ENCODE measurements at places on chromosomes 11 and 22. TPM values are rescaled to one million over a fixed set of nuclear protein-coding genes. Genes with fewer than 3 reads are reported as not detected.

Gene ALKBH8
- 8.9 TPM for total RNA-seq

Gene E2F8
- not detected for total RNA-seq

Gene OR10G7
- total RNA-seq: not detected

Gene GLB1L3
- total RNA-seq: 2.2 TPM

Gene P2RY2
- 0.55 TPM for total RNA-seq

Gene TPBGL
- 0.42 TPM for total RNA-seq

Gene NEFH
- 0.15 TPM for total RNA-seq

Gene OR51B2
- not detected for total RNA-seq

Gene TCN1
- not detected for total RNA-seq

Gene CNGA4
- 0.23 TPM for total RNA-seq

- H3K27me3 ChIP-seq: no peaks in the 10 kb centered on the region
- H3K36me3 ChIP-seq: peaks cover 8% of the 10 kb centered on the region
- no peak for DNase-seq
Measured at GRCh38 chr11:7609015-7609414, 64.3 kb downstream of the CYB5R2 start.

- H3K27ac ChIP-seq: no peak overlapping the region
- no peak overlapping the region for H3K4me3 ChIP-seq
- DNase-seq: no peak
- no peaks in the 10 kb centered on the region for H3K4me1 ChIP-seq
- peaks cover 2% of the 10 kb centered on the region for H3K36me3 ChIP-seq
Measured at GRCh38 chr11:75072582-75072981, 24.1 kb downstream of the OR2AT4 start.

DNA sequence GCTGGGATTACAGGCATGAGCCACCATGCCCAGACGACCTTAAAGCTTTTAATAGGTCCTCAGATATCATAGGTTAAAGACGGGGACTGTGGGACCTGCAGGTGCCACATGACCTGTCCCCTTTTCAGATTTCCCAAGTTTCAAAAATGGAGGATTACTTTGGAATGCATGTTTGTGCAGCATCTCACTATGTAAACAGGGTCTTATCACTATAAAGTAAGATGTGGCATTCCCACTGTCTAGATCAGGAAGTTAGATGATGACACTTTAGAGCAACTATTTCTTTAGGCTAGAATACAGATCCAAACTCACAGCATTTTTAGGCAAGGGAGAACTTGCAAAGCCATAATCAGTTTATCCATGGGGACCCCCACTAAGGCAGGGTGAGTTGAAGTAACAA, 92.8 kb downstream of the USP35 start:
- DNase-seq: no peak
- no peak overlapping the region for H3K4me3 ChIP-seq
- no peak overlapping the region for H3K27ac ChIP-seq

- no peaks in the 10 kb centered on the region for H3K27me3 ChIP-seq
- peaks cover 12% of the 10 kb centered on the region for H3K36me3 ChIP-seq
- H3K4me1 ChIP-seq: no peaks in the 10 kb centered on the region
- DNase-seq: no peak
- no peak overlapping the region for H3K4me3 ChIP-seq
Measured at GRCh38 chr11:4140067-4140636, 45.6 kb downstream of the RRM1 start.

DNA sequence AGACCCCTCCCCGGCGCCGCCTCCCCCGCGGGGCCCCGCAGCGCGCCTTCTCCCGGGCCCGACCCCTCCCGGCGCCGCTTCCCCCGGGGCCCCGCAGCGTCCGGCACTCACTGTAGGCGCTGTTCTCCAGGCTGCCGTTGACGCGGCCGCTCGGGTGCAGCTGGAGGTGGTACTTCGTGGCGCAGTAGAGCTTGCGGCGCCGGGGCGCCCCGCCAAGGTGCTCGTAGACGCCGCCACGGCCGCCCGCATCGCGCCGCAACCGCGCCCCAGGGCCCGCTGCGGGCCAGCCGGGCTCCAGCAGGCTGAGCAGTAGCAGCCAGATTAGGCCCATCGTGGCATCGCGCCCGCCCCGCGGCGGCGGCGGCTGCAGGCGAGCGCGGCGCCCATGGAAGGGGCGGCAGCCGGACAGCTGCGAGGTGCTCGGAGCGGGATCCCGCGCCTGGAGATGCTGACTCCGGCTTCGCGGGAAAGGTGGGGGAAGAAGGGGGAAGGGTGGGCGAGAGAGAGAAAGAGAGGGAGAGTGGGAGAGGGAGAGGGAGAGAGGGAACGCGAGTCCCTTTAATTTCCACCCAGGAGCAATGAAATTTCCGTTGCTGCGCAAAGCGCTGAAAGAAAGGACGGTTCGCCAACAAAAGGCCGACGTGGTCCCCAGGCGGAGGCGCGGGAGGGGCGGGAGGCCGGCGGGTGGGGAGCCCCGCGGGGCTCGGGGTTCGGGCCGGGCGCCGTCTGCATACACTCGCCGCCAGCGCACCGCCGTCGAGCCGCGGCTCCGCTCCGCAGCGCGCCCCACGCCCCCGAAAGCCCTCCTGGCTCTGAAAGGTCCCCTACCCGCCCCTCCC, at the start of gene FGF3:
Gene FGF3, minus strand, starts transcription at position 814 of the 839 bp plus-strand sequence. Its CDS starts 483 bp downstream, at position 331.
- H3K4me1 ChIP-seq: peaks cover 7% of the 10 kb centered on the region
- no peak within 1 kb of the TSS for H3K27ac ChIP-seq
- H3K4me3 ChIP-seq: no peak within 1 kb of the TSS
- H3K27me3 ChIP-seq: peaks cover 56% of the 10 kb centered on the region
- DNase-seq: no peak

GRCh38 chr11:46874586-46874985, 28.5 kb upstream of the CKAP5 start:
- DNase-seq: no peak
- H3K4me3 ChIP-seq: no peak overlapping the region
- H3K27ac ChIP-seq: no peak overlapping the region
- peaks cover 28% of the 10 kb centered on the region for H3K27me3 ChIP-seq
- no peaks in the 10 kb centered on the region for H3K4me1 ChIP-seq

DNA sequence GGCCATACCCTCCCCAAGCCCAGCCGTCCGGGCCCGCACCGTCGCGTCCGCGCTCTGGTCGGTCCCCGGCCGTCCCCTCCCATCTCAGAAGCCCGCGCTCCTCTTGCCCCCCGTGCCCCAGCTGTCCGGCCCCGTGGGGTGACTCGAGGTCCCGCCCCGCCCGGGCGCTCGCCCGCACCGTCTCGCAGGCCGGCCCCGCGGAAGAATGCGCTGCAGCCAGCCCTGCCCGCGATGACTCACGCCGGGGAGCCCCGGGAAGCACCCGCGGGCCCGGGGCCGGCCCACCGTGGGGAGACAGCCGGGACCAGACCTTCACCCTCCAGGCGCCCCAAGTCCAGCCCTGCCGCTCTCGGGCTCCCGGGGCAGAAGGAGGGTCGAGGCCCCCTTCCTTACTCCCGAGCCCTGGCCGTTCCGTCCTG, 320 bp upstream of the PHLDA2 start:
- no peaks in the 10 kb centered on the region for H3K36me3 ChIP-seq
- peak overlapping the region; percentile 90 for H3K4me3 ChIP-seq
- peak; percentile 24 for DNase-seq
- H3K27ac ChIP-seq: peak overlapping the region; percentile 86

DNA sequence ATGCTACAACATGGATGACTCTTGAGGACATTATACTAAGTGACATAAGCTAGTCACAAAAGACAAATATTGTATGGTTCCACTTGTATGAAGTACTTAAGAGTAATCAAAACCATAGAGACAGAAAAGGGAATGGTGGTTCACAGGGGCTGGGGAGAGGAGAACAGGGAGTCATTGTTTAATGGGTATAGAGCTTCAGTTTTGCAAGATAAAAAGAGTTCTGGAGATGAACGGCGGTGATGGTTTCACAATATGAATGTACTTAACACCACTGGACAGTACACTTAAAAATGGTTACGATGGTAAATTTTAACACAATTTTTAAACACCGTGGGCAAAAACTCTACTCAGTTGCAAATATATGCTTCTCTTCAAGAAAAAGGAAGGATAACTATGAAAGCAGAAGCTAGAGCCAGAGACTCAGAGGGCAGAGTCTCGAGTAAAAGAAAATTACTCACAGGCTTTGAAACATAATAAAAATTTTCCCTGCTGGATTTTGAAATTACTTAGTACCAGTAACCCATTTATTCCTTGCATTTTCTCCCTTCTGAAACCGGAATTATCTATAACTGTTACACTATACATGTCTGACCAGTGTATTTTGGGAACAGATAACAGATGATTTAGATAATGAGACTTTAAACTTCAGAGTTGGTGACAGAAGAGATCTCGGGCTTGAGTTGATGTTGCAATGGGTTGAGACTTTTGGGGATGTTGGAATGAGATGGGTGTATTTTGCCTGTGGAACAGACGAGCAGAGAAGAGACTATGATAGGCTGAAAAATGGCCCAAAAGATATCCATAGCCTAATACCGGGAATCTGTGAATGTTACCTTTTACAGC, 15.0 kb downstream of the MRTFA start:
- H3K4me1 ChIP-seq: peaks cover 13% of the 10 kb centered on the region
- no peak overlapping the region for H3K4me3 ChIP-seq
- DNase-seq: no peak
- peaks cover 7% of the 10 kb centered on the region for H3K36me3 ChIP-seq
- H3K27ac ChIP-seq: no peak overlapping the region
- H3K27me3 ChIP-seq: no peaks in the 10 kb centered on the region

DNA sequence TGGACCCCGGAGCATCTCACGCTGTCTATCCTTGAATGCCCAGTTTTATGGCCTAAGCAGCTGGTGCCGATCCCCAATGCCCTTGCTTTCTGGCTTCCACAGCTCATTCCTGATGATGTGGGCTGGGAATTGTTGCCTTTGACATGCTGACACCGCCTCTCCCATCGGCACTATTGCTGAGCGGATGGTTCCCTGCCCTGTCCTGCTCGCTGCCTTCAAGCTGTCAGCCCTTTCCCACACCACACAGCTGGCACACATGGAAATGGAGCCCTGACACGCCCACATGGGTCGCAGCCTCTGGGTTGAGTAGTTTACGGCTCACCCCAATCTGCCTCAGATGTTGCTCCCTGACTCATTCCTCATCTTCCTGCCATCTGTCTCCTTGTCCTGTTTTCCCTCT, 110.2 kb upstream of the SESN3 start:
- no peak overlapping the region for H3K27ac ChIP-seq
- no peak for DNase-seq
- peaks cover 4% of the 10 kb centered on the region for H3K27me3 ChIP-seq
- no peak overlapping the region for H3K4me3 ChIP-seq

DNA sequence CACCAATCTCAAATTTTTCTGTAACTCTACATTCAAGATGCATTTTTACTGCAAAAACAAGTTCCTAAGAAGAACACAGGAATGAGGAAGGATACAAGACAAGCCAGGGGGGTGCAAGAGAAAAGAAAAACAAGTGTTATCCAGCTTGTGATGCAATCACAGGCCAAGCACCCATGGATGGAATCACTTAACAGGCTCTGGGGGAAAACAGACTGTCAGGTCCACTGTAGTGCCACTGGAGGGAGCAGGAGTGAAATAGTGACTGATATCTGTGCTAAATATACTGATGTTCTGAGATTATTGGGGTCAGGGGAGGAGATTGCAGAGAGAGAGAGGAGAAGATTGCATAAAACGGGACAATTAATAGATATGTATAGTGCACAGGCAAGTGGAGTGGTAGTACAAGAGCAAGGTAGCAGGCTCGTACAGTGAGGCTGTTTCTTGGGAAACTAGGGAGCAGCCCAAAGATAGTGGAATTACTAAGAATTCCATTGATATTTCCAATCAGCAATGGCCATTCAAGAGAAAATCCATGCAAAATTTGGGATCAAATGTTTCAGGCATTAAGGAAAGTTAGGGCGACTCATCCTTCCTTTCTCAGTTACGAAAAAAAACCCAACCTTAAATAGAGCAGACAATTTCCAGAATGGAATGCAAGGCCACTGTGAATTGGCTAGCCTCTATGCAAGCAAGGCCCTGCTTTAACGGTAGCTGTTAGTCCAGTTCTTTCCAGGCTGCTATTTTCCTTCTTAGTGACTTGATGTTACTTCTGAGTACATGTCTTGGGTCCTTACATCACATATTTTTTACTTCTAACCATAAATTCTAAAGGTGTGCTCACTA, 52.2 kb upstream of the CEP126 start:
- no peaks in the 10 kb centered on the region for H3K36me3 ChIP-seq
- no peak overlapping the region for H3K27ac ChIP-seq
- peaks cover 17% of the 10 kb centered on the region for H3K27me3 ChIP-seq
- H3K4me3 ChIP-seq: no peak overlapping the region

- no peak overlapping the region for H3K4me3 ChIP-seq
- no peaks in the 10 kb centered on the region for H3K27me3 ChIP-seq
- DNase-seq: no peak
- peaks cover 21% of the 10 kb centered on the region for H3K4me1 ChIP-seq
- peaks cover 9% of the 10 kb centered on the region for H3K36me3 ChIP-seq
Measured at GRCh38 chr22:41822317-41823057, 10.4 kb upstream of the SREBF2 start.

DNA sequence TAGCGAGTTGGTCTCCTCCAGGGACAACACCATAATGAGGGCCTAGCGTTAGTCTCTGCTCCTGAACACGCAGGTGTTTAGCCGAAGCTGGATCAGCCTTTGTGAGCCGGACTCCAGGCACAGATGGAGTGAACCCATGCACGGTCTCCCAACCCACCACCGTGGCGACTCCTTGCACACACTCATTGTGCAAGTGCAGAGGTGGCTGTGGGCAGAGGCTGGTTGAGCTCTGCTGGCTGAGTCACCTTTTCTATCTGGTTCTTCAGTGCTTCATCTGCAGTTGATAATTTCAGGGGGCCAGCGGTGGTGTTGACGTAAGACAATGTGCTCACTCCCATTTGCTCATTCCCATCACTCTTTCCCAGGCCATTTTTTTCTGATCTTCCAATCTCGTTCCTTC, 72.1 kb upstream of the SLC22A12 start:
- no peaks in the 10 kb centered on the region for H3K4me1 ChIP-seq
- H3K27ac ChIP-seq: no peak overlapping the region
- H3K36me3 ChIP-seq: peaks cover 5% of the 10 kb centered on the region
- DNase-seq: no peak
- no peak overlapping the region for H3K4me3 ChIP-seq
- H3K27me3 ChIP-seq: peaks cover 57% of the 10 kb centered on the region

DNA sequence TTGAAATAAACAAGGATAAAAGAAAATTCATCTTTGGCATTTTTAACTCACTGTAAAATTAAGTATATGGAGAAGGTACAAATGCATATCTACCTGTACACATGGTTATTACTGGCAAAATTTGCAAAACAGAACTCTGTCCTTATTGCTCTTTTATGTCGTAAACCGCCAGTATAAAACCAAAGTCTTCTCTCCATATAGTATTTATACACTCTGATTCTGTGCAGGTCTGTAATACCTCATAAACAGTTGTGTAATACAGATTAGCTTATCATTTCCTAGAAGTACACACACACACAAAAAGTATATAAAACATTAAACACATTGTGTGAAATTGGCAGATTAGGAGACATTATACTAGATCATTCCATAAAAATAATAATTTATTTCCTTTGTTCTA, 406.6 kb upstream of the ANO3 start:
- DNase-seq: no peak
- H3K36me3 ChIP-seq: no peaks in the 10 kb centered on the region
- no peaks in the 10 kb centered on the region for H3K4me1 ChIP-seq
- no peak overlapping the region for H3K4me3 ChIP-seq

DNA sequence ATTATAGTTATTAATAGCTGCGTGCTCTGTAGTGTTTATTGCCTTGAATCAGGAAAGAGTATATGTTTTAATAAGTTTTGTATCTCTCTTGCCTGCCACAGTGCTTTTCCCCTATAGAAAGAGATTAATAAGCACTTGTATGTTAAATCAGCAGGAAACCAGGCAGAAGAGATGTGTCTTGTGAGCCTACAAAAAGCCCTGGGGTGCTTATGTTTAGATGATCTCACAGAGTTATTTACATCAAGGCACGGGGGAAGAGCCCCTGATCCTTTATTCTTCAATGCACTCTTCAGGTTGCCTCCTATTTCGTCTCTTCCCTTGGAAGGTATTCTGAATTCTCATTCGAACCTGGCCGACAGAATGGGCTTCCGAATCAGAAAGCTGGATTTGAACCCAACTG, 183.0 kb downstream of the MAML2 start:
- DNase-seq: no peak
- H3K36me3 ChIP-seq: peaks cover 3% of the 10 kb centered on the region
- no peak overlapping the region for H3K4me3 ChIP-seq
- H3K27ac ChIP-seq: peak overlapping the region; percentile 45
